Adrenal gland (tissue), 19 donors: ENCODE measurements at places on chromosomes 3 and 15. TPM values are rescaled to one million over a fixed set of nuclear protein-coding genes. Genes with fewer than 3 reads are reported as not detected.
A peak's percentile ranks its signal among the peaks of the same experiment; 100 is the strongest.

GRCh38 chr3:52039846-52040245, 16.5 kb downstream of the DUSP7 start:
- H3K27me3 ChIP-seq = no peaks in the 10 kb centered on the region
- H3K36me3 ChIP-seq = no peaks in the 10 kb centered on the region
- H3K4me3 ChIP-seq = no peak overlapping the region
- no peaks in the 10 kb centered on the region for H3K4me1 ChIP-seq
- peak; percentile 86 for DNase-seq

DNA sequence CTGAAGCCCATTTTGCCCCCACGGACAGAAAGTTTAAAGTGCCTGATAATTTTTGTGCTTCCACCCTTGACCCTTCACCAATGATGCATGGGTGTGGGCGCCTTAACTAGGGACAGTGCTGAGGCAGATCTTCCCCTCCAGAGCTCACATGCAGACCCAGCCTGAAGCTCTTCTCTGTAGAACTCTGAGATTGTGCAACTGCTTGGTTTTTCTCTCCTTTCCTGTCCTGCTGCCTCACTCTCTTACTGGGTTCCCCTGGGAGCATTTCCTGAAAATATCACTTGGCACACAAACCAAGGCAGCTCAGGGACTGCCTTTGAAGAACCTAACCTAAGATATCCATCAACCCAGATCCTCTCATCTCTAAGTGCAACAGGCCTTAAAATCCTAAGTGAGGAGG, 220.3 kb upstream of the STT3B start:
- no peak overlapping the region for H3K27ac ChIP-seq
- no peak for DNase-seq
- H3K4me1 ChIP-seq = peaks cover 5% of the 10 kb centered on the region
- no peaks in the 10 kb centered on the region for H3K36me3 ChIP-seq
- no peaks in the 10 kb centered on the region for H3K27me3 ChIP-seq

GRCh38 chr15:95866711-95867440, 463.6 kb upstream of the NR2F2 start:
- H3K36me3 ChIP-seq = no peaks in the 10 kb centered on the region
- no peak for DNase-seq

- no peaks in the 10 kb centered on the region for H3K27me3 ChIP-seq
- H3K36me3 ChIP-seq = no peaks in the 10 kb centered on the region
- no peaks in the 10 kb centered on the region for H3K4me1 ChIP-seq
- no peak for DNase-seq
- H3K27ac ChIP-seq = no peak overlapping the region
Measured at GRCh38 chr15:96121086-96121920, 209.2 kb upstream of the NR2F2 start.

DNA sequence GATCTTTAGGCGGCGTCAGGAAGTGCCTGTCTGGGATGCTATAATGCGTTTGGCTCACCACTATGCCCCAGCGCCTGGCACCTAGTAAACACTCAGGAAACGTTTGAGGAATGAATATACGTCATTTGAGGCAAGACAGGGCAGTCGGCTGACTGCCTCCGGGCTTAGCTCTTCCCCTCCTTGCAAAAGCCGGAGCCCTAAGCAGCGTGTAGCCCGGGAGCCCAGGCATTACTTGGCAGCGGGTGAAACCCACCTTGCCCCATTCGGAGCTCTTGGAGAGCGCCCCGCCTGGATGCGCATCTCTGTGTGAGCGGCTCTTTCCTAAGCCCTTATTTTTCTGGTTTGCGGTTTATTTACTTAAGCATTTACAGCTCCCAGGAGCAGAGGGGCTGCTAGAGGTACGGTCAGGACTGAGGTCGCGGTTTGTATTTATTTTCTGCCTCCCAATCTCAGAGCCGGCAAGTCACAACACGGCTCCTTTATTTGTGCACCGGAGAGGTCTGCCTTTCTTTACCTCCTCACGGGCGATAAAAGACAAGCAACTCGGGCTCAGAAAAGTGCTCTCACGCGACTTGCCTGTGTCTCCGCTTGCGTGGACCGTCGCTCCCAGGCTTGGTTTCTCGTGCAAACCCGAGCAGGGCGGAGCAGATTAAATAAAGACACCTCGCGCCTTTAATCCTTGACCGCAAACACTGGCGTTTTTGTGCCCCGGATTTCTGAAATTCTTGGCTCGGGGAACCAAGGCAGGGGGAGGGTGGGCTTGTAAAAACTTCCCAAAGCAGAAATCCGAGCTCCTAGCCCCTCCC, 737 bp upstream of the ITPR1 start:
- peaks cover 8% of the 10 kb centered on the region for H3K4me1 ChIP-seq
- DNase-seq = peak; percentile 83
- no peaks in the 10 kb centered on the region for H3K27me3 ChIP-seq
- peak overlapping the region; percentile 67 for H3K27ac ChIP-seq

GRCh38 chr3:16885593-16886302, 993 bp downstream of the PLCL2 start:
- peak overlapping the region; percentile 39 for H3K27ac ChIP-seq
- H3K4me3 ChIP-seq = peak overlapping the region; percentile 56
- no peaks in the 10 kb centered on the region for H3K36me3 ChIP-seq
- H3K4me1 ChIP-seq = peaks cover 50% of the 10 kb centered on the region
- no peak for DNase-seq
- H3K27me3 ChIP-seq = no peaks in the 10 kb centered on the region

- no peaks in the 10 kb centered on the region for H3K4me1 ChIP-seq
- no peak overlapping the region for H3K4me3 ChIP-seq
- H3K27me3 ChIP-seq = no peaks in the 10 kb centered on the region
- H3K36me3 ChIP-seq = no peaks in the 10 kb centered on the region
- no peak for DNase-seq
Measured at GRCh38 chr15:96088650-96089049, 241.8 kb upstream of the NR2F2 start.

DNA sequence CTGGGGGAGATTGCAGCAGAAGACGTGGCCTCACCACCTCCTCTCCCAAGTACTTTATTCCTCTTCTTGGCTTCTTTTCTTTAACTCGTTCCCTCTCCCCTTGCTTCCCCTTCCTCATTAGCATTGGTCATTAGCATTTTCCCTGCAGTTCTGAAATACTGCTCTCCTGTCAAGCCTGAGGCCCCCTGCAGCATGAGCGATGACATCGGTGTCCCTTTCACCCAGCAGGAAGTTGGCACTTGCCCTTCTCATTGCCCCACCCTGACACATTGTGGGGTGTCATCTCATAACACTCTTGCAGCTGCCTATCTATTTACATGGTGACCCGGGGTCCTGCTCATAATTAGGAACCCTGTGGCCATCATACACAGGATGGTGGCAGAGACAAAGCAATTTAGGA, 167.1 kb downstream of the ARRDC4 start:
- no peak overlapping the region for H3K4me3 ChIP-seq
- DNase-seq = no peak
- H3K27ac ChIP-seq = no peak overlapping the region
- H3K4me1 ChIP-seq = no peaks in the 10 kb centered on the region
- H3K36me3 ChIP-seq = no peaks in the 10 kb centered on the region
- peaks cover 4% of the 10 kb centered on the region for H3K27me3 ChIP-seq

- H3K4me1 ChIP-seq = peaks cover 12% of the 10 kb centered on the region
- no peak overlapping the region for H3K27ac ChIP-seq
- no peaks in the 10 kb centered on the region for H3K36me3 ChIP-seq
Measured at GRCh38 chr3:119891944-119892721, 110.2 kb downstream of the NR1I2 start.

DNA sequence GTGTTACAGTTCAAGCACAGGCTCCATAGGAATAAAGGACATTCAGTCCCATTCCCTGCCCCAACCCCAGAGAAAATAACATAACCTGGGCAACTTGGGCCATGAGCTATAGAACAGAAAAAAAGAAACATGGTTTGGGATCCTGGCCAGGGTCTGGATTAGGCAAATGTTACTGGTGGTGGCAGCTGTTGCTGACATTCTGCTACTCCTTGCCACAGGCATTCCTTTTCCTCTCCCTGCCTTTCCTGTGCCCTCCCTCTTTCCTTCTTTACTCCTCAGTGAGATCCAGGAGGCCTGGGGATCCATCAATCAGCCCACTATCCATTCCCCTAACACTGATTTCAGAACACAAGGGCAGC, 129.1 kb downstream of the NTRK3 start:
- H3K27ac ChIP-seq = no peak overlapping the region
- no peak for DNase-seq
- no peaks in the 10 kb centered on the region for H3K27me3 ChIP-seq
- no peaks in the 10 kb centered on the region for H3K4me1 ChIP-seq

DNA sequence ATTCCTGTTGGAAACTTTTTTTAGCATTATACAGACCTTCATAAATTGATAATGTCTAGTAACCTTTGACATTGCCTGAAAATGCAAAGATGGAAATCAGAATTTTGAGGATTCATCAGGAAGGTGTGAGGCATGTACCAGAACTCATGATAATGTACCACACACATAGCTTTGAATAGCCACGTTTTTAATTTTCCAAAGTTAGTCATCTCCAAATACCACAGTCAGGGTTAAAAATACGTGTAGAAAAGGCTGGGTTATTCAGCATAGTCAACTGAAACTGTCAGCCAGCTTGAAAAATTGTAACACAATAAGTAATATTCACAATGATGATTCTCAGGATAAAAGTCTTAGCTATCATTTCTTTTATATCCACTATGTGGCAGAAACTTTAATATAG, 102.0 kb upstream of the THRB start:
- no peak for DNase-seq
- H3K4me3 ChIP-seq = no peak overlapping the region
- peaks cover 8% of the 10 kb centered on the region for H3K4me1 ChIP-seq
- no peaks in the 10 kb centered on the region for H3K27me3 ChIP-seq

DNA sequence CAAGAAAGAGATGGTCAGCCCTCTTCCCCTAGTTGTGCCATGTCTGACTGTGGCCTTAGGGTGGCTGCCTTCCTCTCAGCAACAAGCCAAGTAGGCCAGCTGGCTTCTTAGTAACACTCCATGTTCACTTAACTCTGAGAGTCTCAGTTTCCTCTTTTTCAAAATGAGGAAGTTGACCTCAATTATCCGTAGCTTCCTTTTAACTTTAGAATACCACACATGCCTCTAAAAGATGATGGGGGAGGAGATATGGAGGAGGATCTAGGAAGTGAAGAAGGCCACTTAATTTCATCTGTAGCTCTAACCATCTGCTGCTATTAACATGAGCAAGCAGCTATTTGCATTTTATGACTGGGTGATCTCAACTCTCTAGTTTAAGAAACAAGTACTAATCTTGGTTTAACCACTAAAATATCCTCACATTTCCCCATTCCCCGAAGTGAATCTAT, 32.9 kb downstream of the CD200R1L start:
- no peak overlapping the region for H3K27ac ChIP-seq
- no peaks in the 10 kb centered on the region for H3K27me3 ChIP-seq
- peaks cover 8% of the 10 kb centered on the region for H3K4me1 ChIP-seq
- H3K36me3 ChIP-seq = no peaks in the 10 kb centered on the region
- DNase-seq = no peak

- H3K4me1 ChIP-seq = no peaks in the 10 kb centered on the region
- no peak overlapping the region for H3K4me3 ChIP-seq
- H3K36me3 ChIP-seq = no peaks in the 10 kb centered on the region
- no peak for DNase-seq
Measured at GRCh38 chr3:84820906-84821305, 137.9 kb upstream of the CADM2 start.

DNA sequence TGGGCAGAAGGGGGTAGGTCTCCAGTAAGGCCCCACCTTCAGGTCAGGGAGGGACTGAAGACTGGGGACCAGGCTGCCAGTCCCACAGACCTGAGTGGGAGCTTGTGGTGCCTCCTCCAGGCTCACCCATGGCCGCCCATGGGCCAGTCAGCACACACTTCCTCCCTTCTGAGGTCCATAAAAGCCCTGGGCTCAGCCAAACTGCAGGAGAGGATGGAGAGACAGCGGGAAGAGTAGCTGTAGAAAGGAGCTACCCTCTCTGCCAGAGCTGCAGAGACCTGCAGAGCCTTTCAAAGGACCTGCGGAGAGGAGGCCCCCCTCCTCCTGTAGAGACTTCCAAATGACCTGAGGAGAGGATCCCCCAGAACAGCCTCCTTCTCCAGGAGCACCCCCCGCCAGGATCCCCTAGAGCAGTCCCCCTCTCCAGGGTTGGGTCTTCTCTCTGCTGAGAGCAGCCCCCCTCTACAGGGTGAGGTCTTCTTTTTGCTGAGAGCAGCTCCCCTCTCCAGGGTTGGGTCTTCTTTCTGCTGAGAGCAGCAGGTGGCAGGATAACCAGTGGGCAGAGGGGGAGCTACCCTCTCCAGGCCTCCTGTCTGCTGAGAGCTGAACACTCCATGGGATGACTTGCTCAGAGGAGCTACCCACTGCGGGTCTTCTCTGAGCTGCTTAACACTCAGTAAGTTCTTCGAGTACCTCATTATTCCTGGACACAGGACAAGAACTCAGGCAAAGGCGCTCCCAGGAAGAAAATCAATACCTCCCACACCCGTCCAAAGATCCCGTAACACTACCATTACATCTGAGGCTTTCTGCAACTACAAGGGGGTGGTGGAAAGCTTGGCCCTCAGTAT, 5.0 kb upstream of the SKIC8 start:
- H3K4me3 ChIP-seq = no peak overlapping the region
- no peak overlapping the region for H3K27ac ChIP-seq
- no peak for DNase-seq
- H3K4me1 ChIP-seq = peaks cover 6% of the 10 kb centered on the region

DNA sequence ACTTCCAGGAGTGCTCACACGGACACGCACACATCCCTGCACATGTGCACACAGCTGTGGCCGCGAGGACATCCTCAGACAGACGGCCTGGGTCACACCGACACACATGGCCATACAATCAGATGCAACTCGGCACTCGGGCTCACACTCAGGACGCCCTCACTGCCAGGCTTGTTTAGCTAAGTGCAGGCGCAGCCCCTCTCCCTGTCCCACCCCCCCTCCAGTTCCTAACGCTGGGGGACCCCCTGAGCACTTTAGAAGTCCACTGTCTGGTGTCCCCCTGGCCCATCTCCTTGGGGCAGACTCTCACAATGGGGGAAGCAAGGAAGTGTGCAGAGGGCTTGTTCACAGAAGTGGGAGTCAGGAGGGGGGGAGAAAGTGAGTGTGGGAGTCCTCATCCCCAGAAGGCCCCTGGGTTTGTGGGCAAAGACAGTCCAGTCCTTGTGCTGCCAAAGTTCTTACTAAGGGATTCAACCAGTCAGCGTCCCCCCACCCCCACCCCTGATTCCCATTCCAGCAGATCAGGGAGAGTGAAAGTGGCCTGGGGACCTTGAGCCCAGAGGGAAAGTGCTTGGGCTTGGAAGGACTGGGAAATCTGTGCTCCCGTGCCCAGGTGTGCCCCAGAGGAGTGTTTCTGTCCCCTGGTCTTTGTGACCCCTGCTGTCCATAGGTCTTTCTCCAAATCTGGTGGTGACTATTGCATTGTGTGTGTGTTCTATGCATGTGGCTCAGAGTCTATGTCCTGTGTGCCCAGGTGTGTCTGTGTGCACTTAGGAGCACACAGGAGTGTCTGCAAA, 767 bp upstream of the GATA2 start:
- H3K36me3 ChIP-seq = no peaks in the 10 kb centered on the region
- H3K27me3 ChIP-seq = peaks cover 68% of the 10 kb centered on the region
- H3K27ac ChIP-seq = no peak overlapping the region

TRH gene
- 0.07 TPM for polyA plus RNA-seq

ST6GAL1 gene
- polyA plus RNA-seq = 7.2 TPM

GPR171 gene
- polyA plus RNA-seq = 0.64 TPM

CCR8 gene
- polyA plus RNA-seq = not detected

HEG1 gene
- 29.0 TPM for polyA plus RNA-seq

DYNLT2B gene
- polyA plus RNA-seq = 13.6 TPM

TERC gene
- polyA plus RNA-seq = not detected

MASP1 gene
- polyA plus RNA-seq = 0.72 TPM

RIOX2 gene
- 10.0 TPM for polyA plus RNA-seq

EDEM1 gene
- 3.6 TPM for polyA plus RNA-seq

CKMT1B gene
- polyA plus RNA-seq = 6.1 TPM
